ENCODE measurements at places on chromosomes 13 and 19. TPM values are rescaled to one million over a fixed set of nuclear protein-coding genes. Genes with fewer than 3 reads are reported as not detected.

GRCh38 chr13:111115965-111116521 lies 933 bp downstream of the ARHGEF7 start:
- no peak for DNase-seq

GRCh38 chr19:32124585-32124984 lies 220.8 kb upstream of the ZNF507 start:
- DNase-seq, result no peak

- DNase-seq, result no peak
Observed at GRCh38 chr19:23071147-23071511, 45.7 kb upstream of the ZNF730 start.

- DNase-seq, result no peak
Observed at GRCh38 chr13:108958013-108958376, 328.6 kb downstream of the MYO16 start.

GRCh38 chr13:106212386-106213010 lies 323.0 kb downstream of the EFNB2 start:
- no peak for DNase-seq

DNA sequence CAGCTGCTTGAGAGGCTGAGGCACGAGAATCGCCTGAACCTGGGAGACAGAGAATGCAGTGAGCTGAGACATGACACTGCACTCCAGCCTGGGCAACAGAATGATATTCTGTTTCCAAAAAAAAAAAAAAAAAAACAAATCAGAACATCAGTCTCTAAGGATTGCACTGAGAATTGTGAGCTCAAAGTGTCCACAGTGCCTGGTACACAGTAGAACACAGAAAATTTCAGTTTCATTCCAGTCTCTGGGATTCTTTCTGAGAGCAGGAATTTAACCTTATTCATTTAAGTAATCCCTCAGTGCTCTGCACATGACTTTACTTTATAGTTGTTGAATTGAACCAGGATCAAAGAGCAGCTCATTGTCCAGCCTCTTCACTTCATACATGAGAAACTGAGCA lies 25.9 kb upstream of the GATAD2A start:
- DNase-seq, result no peak

- DNase-seq, result peak; percentile 0
Observed at GRCh38 chr13:39144941-39145533, 106.8 kb downstream of the NHLRC3 start.

- DNase-seq, result no peak
Observed at GRCh38 chr19:5395556-5395955, 54.9 kb upstream of the PTPRS start.

GRCh38 chr13:113533161-113533840 lies 42.8 kb upstream of the DCUN1D2 start:
- DNase-seq, result no peak

- DNase-seq, result no peak
Observed at GRCh38 chr13:51999510-51999911, 11.7 kb downstream of the ATP7B start.

DNA sequence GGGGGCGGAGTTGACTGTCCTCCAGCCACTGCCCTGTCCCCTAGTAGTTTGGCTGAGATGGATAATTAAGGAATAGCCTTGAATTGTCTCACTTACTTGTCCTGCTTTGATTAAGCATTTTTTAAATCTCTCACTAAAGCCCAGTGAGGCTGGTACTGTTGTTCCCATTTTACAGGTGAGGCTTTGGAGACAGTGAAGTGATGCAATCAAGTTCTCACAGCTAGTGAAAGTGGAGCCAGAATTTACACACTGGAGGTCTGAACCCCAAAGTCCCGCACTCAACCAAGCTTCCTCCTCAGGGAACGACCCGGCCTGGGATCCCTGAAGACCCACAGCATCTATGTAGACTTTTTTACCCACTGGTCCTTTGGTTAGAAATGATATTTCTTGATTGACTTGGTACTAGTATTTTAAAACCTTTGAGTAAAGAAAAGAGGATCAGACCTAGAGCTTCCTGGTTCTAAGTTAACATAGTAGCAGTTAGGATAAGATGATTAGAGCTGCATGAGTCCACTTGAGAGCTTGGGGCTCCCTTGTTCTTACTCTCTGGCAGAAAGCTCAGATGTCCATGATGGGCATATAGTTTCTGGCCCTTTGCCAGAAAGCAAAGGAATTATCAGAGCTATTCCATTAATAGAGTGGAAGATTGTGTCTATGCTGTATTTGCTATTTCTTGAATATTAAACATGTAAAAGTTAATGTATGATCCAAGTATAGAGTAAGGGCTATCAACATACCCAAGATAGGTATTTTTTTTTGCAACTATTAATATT lies 154.3 kb downstream of the LMO7 start:
- no peak for DNase-seq

- no peak for DNase-seq
Observed at GRCh38 chr13:39419876-39420275, 183.1 kb downstream of the LHFPL6 start.

- no peak for DNase-seq
Observed at GRCh38 chr19:7861619-7862412, 12.4 kb downstream of the PRR36 start.

DNA sequence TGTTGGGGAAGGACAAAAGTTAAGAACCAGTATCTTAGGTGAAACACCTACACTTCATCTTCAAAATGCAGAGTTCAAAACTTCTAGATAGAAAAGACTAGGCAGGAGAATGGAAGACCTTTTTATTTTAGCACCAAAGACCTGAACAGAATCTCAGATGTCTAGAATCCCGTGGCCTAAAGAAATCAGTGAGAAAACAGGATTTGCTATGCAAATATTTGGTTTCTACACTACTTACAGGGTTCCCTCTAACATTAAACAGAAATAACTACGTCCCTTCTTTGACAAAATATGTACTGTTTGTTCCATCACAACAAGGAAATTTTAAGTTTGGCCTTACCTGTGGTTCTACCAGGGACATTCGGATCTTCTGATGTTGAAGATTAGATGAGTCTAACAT lies 21.5 kb downstream of the DIS3 start:
- no peak for DNase-seq

DNA sequence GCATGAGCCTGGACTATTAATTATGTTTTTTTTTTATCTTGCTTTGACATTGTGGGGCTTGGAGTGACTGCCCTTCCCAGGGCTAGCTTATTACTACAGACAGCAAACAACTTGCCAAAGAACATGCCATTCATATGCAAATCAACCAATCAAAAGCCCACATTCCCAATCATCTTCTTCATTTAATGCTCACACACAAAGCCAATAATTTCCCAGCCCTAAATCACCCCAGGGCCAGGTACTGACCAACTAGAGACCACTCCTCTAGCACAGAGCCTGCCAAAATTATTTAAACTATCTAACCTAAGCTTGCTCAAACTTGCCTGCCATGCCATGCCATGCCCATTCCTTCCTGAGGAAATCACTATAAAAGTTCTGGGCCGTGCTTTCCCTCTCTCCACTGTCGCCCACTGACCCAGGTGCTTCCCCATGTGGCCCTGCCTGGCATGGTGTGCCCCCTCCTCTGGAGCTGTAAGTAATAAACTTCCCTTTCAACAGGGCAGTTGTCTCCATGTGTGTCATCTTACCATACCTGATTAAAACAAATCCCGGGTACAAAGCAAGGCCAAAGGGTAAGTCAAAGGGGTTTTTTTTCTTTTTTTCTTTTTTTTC lies 15.7 kb downstream of the PBX4 start:
- DNase-seq, result no peak

- DNase-seq, result no peak
Observed at GRCh38 chr19:15404097-15404779, 14.6 kb downstream of the AKAP8L start.

- DNase-seq, result no peak
Observed at GRCh38 chr13:96238241-96238640, 148.3 kb downstream of the HS6ST3 start.

DNA sequence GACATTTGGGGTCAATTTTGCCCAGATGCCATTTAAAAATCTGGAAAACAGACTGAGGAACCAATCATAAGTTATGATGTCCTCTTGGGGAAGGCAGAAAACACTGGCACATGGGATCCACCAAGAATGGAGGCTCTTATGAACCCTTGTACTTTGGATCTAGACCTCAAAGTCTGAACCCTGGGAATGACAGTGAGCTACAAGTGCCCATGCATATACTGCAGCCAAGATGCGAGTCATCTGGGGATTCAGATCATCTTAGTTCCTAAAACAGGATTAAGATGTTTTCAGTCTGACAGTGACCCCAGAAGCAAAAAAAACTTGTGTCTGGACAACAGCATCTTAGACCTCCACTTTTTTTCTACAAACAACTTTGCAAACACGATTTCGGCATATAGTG lies 100.2 kb upstream of the SIAH3 start:
- DNase-seq, result peak; percentile 28

DNA sequence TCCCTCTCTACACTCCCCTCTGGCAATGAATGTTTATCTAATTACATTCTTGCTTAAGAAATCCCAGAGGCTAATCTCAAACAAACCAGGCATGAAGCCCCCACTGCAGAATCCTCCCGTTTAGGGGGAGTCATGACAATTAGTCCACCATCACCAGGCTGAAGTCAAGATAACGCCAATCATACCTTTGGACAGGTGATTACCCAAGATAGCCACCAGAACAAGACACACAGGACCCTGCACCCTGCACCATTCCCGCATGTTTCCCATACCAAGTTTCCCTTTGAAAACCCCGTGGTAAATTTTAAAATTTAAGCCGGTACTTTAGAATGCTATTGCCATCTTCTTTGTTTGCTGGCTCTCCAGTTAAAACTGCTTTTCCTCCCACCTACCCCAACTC lies 64.8 kb upstream of the XPO4 start:
- no peak for DNase-seq

- no peak for DNase-seq
Observed at GRCh38 chr13:33206425-33206824, 79.1 kb downstream of the STARD13 start.

DNA sequence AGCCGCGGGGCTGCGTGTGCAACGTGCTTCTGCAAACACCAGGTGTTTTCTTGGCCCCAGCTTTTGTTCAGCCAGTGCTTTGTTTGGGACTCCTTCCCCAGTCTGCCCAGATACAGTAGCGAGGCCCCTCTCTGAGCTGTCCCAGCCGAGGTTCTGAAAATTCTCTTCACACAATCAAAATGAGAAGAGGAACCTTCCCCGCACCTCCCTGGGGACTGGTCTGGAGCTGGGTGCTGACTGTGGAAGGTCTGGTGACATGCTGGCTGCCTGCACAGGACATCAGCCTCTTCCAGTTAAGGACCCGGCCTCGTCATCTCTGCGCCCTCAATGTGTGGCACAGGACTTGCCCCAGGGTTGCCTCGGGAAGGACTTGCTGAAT lies 4.2 kb downstream of the ATP4A start:
- DNase-seq, result peak; percentile 1

- no peak for DNase-seq
Observed at GRCh38 chr19:30498707-30499106, 126.5 kb downstream of the ZNF536 start.

RPS19 gene
- polyA plus RNA-seq, result 1,978 TPM

MRPL57 gene
- polyA plus RNA-seq, result 52.3 TPM

RPS28 gene
- polyA plus RNA-seq, result 539 TPM

TLE5 gene
- polyA plus RNA-seq, result 34.4 TPM

CLEC4G gene
- polyA plus RNA-seq, result 7.1 TPM

WTIP gene
- not detected for polyA plus RNA-seq

ZNF234 gene
- 1.0 TPM for polyA plus RNA-seq

ATP5F1D gene
- polyA plus RNA-seq, result 143 TPM

IFNL1 gene
- polyA plus RNA-seq, result not detected

EPS8L1 gene
- polyA plus RNA-seq, result 1.8 TPM

ADPRHL1 gene
- 0.27 TPM for polyA plus RNA-seq

Data from CD14-positive monocyte (primary cell).